ENCODE measurements at places on chromosomes 4 and X.

DNA sequence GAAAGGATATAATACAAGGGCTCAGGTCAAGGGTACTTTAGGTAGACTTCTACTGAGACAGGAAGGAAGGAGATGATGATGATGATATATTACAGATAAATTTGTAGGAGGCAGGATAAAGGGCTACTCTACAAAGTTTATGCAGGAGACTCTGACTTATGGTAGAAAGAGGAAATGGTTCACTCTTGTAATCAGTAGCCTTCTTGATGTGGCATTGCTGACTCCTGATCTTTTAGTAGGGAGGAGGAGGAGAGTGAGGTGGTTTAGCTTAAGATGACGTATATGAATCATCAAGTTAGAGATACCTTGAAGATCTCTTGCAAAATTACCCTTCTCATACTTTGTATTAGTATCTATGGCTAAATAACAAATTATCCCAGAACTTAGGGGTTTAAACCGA lies 4.7 kb downstream of the BLTP1 start:
- peak; percentile 19 for DNase-seq

DNA sequence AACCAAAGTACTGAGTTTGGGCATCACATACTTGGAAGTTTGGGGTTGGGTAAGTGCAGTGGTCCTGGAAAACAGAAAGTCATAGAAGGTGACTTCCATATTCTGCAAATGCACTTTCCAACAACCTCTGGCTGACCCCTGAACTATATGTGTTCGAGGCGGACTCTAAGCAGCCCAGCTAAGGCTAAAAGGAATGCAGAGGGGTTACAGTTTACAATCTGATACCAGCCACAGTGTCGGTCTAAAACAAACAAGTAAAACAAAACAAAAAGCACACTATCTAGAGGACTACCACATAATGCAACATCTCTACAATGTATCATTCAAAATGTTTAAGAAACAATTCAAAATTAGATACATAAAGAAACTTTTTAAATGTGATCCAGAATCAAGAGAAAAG lies 185.6 kb downstream of the ADAMTS3 start:
- no peak for DNase-seq

DNA sequence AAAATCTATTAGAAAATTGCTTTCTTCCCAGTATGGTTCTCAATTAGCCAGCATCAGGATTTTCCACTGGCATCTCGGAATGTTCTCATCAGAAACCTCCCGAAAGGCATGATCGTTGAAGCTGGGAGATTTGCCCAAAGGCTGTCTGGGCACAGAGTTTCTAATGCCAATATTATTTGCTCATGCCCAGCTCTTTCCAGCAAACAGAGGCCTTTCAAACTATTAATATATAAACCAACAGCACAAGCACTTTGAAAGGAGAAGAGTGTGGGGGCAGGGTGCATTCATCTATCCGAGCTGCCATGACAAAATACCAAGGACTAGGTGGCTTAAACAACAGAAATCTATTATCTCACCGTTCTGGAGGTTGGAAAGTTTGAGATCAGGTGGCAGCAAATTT lies 88.3 kb upstream of the MSX1 start:
- DNase-seq, result no peak

DNA sequence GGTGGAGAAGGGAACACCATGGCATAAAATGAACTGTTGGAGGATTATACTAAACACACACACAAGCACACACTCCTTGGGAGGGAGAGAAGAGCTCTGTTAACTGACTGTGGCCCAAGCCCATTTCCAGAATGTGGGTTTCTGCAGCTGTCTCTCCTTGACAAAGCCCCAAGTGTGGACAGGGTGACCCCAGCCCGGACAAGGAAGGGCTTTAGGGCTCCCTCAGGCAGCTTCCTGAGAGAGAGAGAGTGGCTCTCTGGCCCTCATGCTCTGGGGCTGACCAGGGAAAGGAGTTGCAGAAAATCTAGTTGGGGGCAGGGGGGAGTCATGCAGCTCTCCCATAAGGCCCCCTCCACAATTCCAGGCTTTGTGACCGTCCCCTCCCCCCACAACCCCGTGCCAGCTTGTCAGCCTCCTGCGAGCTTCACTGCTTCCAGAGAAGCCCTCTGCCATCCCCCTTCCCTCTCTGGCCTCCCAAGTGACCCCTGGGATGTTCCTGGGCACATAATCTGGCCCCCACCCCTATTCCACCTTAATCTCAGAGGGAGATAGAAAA lies 590 bp downstream of the ARHGEF9 start:
- no peak for DNase-seq

DNA sequence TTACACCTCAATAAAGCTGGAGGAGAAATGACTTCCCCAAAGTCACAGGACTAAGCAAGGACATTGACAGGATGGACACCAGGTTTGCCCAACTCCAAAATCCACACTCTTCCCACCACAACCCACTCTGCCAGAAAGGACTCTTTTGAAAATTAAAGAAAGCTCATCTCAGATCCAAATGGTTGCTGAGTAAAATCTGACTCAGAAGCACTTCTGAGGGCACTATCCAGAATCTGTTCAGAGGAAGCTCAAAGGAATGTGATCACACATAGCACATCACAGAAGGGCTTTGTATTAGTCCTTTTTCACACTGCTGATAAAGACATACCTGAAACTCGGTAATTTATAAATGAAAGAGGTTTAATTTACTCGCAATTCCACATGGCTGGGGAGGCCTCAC lies 155.5 kb downstream of the RAB28 start:
- DNase-seq, result no peak

DNA sequence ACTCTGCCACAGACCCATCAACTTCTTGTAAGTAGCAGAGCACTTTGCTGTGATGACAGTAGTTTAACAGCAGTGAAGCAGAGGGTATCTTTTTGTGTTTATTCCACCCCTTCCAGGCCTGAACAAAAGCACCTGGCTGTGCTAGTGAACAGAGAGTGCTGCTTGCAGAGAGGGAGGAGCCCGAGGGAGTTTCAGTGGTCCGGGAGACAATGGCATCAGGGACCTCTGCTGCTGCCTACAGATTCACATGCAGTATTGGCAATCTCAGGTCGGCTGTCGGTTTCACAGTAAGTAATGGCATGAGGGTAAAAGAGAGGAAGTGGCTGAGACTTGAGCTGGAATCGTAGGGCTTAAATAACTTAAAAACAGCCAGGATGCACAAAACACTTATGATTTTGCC lies 755.8 kb downstream of the RPA4 start:
- no peak for DNase-seq

DNA sequence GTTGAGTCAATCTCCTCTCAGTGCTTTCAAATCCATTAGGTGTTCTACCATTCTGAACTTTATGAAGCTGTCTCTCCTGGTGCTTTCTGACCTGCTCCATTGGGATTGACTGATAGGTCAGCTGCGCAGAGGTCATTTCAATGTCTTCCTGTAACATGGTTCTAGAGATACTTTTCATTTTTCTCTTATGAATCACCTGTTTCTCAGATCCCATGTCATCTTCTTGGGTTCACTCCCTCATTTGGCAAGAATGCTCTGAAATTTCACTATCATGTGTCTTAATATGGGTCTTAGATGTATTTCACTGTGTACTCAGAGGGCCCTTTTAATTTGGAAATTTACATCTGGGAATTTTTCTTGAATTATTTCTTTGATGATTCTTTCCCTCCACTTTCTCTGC lies 13.8 kb upstream of the PGM2 start:
- no peak for DNase-seq

Data from activated CD4-positive, alpha-beta T cell treated with anti-CD3 and anti-CD28 coated beads, Interleukin-10, Interleukin-2, amounts not matched to agents 100 ng/mL and 50 ng/mL, durations not matched to agents 16 hours and 8 hours (primary cell).